ENCODE measurements at places on chromosomes 2 and 18.
A peak's percentile ranks its signal among the peaks of the same experiment; 100 is the strongest.

GRCh38 chr2:133561045-133561852 is 7.0 kb downstream of the NCKAP5 start:
- no peak for DNase-seq

DNA sequence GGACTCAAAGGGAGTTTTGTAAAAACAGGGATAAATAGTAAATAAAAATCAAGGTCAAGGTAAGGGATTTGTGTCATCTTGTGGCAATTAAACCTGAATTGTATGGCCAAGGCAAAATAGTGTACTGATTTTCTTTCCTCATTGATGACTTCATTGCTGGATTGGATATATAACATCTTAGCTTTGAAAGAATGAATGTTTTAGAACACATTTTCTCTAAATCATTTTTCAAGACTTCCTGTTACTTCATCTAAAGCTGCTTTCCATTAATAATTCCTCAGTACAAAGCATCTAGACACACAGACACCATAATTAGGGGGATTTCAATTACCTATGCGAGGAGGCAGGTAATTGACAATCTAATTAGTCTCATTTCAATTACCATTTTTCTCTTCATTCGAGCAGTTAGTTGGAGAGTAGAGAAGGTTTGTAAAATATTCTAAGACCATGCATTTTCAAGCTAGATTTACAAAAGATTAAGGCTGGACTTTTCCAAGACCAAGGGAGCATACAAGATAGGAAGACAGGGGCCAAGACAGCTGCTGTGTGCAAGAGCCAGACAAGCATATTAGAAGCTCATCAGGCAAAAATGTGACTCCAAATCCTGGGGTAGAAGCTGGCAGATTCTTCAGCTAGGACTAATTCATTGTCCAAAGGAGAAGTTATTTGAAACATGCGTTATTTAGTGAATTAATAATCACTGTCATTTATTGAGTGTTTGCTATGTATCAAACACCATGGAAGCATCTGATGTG is 253.6 kb downstream of the EPHA4 start:
- no peak for DNase-seq

GRCh38 chr2:24082787-24083566 is 1.7 kb downstream of the TP53I3 start:
- peak; percentile 54 for DNase-seq

DNA sequence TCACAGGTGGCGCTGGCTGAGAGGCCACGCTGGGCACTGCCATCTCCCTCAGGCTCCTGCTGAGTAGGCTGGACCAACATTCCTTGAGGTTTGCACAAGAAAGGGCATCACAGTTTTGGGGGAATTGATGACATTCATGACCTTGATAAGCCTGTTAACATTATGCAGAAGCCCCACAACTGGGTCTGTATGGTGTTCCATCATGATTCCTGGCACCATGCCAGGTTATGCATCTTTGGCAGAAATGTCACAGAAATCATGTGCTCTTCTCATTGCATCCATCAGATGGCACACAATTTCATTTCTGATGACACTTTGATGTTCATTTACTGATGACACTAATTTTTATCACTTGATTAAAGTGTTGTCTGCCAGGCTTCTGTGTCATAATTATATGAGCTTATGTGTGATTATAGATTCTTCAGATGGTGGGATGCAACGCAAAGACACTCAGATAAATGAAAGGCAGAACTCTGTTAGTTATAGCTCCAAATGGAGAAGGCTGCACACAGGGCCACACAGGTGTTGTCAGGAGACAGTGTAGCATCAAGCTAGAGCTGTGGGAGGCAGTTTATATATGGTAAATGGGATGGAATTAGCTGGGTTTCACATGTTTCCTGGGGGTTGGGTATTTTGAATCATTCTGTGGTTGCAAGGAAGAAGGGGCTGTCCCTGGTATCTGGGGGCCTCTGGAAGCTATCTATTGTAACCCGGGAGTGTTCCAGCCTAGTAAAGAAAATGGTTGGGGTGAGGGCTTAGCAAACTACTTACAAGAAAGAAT is 191.3 kb downstream of the SLC39A10 start:
- DNase-seq = no peak

GRCh38 chr2:41928526-41928925 is 119.3 kb upstream of the PKDCC start:
- DNase-seq = no peak

GRCh38 chr2:223784221-223784772 is 53.1 kb downstream of the AP1S3 start:
- DNase-seq = no peak

- DNase-seq = no peak
Observed at GRCh38 chr18:41870191-41870590, 84.8 kb upstream of the PIK3C3 start.

DNA sequence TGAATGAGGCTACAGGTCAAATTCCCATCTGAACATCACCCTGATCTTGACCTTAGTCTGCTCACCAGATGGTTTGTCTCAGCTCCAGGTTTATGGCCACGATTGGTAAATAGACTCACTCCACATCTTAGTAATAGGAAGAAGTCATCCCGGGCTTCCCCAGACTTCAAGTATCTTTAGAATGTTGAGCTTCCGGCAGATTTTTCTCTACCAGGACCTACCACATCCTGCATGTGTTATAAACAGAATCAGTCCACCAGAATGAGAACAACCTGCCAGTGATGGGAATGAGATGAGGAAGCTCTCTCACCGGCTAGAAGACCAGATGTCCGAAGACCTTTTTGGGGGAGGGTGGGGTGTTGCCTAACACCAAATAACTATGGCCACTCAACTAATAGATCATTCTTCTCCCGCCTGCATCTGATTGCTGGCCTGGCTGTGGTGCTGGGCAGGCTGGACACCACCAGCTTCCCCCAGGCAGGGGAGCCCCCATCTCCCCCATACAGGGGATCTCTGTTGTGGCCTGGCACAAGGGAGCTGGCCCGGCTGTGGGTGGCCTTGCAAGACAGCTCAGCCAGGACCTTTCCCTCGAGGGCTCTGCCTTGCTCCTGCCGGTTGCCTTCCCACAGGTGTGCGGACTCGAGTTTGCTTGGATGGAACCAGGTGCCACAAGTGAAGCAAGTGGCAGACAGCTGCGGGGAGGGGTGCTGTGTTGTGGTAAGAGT is 88.5 kb downstream of the SH3RF3 start:
- peak; percentile 55 for DNase-seq

DNA sequence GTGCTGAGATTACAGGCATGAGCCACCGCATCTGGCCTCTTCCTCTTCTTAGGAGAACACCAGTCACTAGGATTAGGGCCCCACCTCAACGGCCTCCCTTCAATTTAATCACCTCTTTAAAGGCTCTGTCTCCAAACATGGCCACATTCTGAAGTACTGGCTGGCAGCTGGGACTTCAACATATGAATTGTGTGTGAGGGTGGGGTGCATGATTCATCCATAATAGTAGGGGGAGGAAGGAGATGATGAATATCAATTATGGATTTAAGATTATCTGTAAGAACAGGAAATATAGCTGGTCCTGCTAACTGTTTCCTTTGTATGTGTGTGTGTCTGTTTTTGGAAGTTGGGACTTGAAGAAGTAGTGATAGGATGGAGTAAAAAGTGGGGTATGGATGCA is 14.7 kb upstream of the EPG5 start:
- DNase-seq = no peak

DNA sequence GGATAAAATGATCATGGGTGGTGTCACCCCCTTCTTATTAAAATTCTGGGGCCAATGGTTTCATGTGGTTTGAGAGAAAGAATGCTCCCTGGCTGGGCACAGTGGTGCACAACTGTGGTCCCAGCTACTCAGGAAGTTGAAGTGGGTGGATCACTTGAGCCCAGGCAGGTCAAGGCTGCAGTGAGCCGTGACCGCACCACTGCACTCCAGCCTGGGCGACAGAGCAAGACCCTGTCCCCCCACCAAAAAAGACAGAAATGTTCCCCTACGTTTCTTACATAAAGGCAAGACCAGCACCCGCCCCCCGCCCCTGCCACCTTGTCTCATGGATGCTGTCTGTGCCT is 53.0 kb upstream of the ID2 start:
- DNase-seq = no peak

DNA sequence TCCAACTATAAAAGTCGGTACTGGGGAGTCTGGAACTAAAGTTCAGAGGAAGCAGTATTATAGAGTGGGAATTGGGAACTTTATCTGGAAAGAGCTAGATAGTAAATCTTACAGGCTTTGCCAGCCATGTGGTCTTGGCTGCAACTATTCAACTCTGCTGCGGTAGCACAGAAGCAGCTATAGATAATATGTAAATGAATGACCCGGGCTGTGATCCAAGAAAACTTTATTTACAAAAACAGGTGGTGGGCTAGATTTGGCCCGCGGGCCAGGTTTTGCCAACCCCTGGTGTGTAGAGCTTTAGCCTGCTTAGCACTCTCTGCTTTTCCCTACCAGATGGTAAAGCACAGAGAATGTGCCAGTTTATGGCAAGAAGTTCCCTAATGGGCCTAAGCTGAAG is 70.8 kb downstream of the TNP1 start:
- DNase-seq = no peak

- no peak for DNase-seq
Observed at GRCh38 chr2:85394976-85395375, 15.2 kb downstream of the CAPG start.

- DNase-seq = no peak
Observed at GRCh38 chr2:54189539-54189938, 66.5 kb downstream of the TSPYL6 start.

- no peak for DNase-seq
Observed at GRCh38 chr2:7692657-7693161, 775.5 kb downstream of the RNF144A start.

GRCh38 chr2:79935046-79935732 is 369.4 kb downstream of the LRRTM1 start:
- DNase-seq = no peak

DNA sequence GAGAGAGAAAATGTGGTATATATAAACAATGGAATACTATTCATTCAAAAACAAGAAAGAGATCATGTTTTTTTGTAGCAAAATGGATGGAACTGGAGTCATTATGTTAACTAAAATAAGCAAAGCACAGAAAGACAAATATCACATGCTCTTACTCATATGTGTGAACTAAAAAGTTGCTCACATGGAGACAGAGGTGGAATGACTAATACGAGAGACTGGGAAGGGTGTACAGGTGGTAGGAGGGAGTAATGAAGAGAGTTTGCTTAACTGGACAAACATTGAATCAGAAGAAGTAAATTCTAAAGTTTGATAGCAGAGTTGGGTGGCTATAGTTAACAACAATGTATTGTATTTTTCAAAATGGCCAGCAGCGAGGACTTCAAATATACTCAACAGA is 1080.7 kb upstream of the CHAC2 start:
- no peak for DNase-seq

- DNase-seq = peak; percentile 13
Observed at GRCh38 chr2:121228521-121228920, 56.5 kb downstream of the TFCP2L1 start.

- no peak for DNase-seq
Observed at GRCh38 chr2:121504316-121504715, 26.4 kb upstream of the RNU4ATAC start.

GRCh38 chr2:228503731-228504130 is 322.2 kb upstream of the SPHKAP start:
- no peak for DNase-seq

GRCh38 chr2:47720036-47720435 is 62.9 kb upstream of the MSH6 start:
- no peak for DNase-seq

- no peak for DNase-seq
Observed at GRCh38 chr18:71027531-71027930, 738.7 kb downstream of the SOCS6 start.

DNA sequence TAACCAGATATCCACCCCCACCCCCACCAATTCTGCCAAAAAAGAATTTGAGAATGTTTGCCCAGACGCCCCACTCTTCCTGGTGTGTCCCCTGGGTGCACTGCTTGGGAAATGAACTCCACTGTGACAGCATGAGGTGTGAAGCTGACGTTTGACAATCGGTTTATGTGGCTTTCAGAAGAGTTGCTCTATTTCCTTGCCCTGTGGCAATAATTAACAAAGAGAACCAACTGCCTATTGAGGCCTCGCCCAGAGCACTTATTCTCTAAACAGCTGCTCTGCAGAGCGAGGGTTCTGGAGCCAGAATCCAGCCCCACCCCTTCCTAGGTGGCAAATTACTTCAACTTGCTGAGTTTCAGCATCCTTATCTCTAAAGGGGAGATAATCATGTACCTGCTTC is 115.8 kb upstream of the SIX3 start:
- peak; percentile 55 for DNase-seq

- DNase-seq = peak; percentile 59
Observed at GRCh38 chr18:26655525-26656430, 107.4 kb upstream of the KCTD1 start.

GRCh38 chr2:217993138-217993537 is 9.7 kb downstream of the TNS1 start:
- DNase-seq = no peak

DNA sequence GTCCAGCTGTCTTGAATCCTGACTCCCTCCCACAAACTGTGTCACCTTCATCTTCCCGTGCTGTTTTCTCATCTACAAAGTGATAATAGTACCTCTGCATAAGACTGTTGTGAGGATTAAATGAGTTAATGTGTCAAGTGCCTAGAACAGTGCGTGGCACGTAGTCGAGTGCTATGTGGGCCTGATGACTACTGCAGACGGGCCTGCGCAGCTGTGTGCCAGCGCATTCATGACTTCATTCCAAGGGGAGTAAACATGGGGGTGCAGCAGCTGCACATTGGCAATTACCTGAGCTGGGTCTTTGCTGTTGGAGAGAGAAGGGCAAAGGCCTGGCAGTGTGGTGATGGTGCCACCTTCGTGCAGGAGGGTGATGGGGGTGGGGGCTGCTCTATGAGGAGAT is 5.0 kb downstream of the TEX44 start:
- DNase-seq = no peak

DNA sequence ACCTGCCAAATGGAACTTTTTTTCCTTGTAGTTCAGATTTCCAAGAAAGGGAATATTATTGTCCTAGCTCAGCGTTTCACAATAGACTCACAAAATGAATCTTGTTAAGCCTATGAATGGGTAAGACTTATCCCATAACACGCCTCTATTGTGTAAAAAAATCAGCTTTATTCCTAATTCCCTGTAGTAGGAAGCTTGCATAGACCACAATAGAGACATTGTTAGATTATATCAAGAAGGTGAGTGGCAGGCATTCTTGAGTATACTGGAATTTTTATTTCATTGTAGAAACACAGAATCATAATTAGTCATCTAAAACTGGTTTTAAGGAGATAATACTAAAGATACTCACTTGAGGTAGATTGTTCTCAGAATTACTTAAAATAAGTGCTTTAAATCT is 46.5 kb upstream of the SLC30A6 start:
- no peak for DNase-seq

- no peak for DNase-seq
Observed at GRCh38 chr2:17813010-17813741, 3.1 kb upstream of the MSGN1 start.

- no peak for DNase-seq
Observed at GRCh38 chr2:40384233-40384632, 67.7 kb downstream of the SLC8A1 start.

- DNase-seq = no peak
Observed at GRCh38 chr18:39854291-39854690, 2100.7 kb upstream of the PIK3C3 start.

GRCh38 chr2:202056611-202057010 is 16.4 kb upstream of the KIAA2012 start:
- DNase-seq = no peak

GRCh38 chr2:155431004-155431507 is 732.6 kb downstream of the KCNJ3 start:
- DNase-seq = no peak
